Hypothalamus (tissue), 51 donors: ENCODE measurements at places on chromosomes 1 and 21.

DNA sequence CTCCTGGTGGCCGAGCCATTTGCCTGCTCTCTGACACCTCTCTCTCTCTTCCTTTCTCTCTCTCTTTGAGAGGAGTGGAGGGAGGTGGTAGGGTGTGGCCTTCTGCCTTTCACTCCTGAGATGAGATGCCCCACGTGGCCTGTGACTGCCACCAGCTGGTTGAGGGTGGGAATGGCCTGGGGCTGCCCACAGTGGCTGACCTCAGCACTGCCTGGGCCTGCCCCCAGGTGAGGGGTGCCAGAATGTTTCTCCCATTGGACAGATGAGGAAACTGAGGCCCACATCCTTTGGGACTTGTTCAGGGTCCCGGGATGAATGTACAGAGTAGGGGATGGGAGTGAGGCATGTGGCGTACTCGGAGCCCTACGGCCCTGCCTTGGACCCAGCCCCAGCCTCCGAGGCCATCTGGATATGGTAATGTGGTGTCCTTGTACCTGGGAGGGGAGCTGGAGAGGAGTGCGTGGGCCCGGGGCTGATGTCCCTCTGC lies 12.7 kb upstream of the C1orf167 start:
- no peak for DNase-seq

GRCh38 chr1:63883494-63884235 lies 109.8 kb downstream of the ROR1 start:
- no peak for DNase-seq

DNA sequence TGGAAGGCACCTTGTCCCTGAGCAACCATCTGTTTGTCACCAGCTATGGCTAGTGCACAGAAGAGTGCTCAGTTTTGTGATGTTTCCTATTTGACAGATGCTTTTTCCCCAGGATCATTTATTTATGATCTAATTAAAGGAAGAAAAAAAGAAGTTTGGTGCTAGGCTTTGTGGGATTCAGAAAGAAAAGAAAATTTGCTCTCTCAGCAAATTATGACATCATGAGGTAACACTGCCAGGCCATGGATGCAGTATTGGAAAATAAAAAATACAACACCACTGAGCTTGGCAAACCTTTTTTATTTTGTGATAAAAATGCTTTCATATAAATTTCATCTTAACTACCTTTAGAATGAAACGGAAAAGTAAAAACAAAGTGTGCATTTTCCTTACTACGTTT lies 15.5 kb upstream of the ADAM30 start:
- DNase-seq, result no peak

DNA sequence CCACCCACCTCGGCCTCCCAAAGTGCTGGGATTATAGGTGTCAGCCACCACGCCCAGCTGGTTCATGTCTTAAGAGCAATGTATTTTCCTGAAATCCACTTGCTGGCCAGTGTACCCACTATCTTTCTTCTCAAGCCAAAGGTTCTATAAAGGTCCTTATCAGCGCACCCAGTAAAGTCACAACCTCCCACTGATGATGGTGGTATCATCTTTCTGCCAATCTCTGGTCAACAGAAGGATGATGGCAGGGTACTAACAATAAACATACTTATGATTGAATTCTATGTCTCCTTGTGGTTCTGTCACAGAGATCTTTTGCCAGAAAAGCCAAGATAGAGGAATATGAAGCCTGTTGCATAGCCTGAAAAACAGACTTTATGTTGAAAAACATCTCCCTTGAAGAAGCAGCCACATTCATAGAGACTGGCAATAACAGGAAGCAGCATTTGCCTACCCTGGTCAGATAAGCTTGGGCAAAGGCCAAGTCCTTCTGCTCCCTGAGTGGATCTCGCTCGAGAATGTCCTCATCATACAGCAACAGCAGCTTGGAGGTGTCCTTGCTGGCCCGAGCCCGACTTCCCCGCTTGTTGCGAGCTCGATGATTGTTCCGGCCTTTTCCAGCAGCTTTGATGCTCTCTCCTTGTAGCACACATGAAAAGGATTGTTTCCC lies 73.0 kb downstream of the DAP3 start:
- DNase-seq, result no peak

GRCh38 chr1:24481843-24482610 lies 20.6 kb upstream of the RCAN3 start:
- no peak for DNase-seq

- DNase-seq, result no peak
Observed at GRCh38 chr1:45827256-45827655, 23.8 kb downstream of the MAST2 start.
